ENCODE measurements at places on chromosomes 6 and 20.
A peak's percentile ranks its signal among the peaks of the same experiment; 100 is the strongest.

DNA sequence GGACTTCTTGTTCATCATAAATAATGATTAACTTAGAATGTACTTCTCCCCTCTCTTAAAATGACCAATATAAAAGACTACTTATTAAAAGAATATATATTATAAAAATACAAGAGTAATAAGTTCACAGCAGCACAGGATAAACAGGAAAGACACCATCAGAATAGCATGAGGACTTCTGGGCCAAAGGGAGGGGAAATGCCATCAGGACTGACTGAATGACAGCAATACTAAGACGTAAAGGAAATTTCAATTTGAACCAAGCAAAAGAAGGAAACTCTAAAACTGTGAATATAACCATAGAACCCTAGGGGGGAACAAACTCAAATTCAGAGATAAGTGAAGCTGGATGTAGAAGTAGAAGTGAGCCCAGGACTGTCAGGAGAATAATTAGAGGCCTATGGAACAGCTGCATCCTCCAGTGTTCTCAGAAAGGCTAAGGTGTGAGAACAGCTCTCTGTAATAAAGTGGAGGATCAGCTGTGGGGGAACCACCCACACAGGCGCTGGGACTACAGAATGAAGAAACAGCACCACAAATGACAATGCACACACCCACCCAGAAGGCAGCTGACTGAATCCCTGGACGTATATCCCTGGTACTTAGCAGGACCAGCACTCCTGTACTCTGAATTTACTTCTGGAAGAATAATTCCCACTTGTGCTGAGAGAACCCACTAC lies 37.8 kb downstream of the ZHX3 start:
- no peak for DNase-seq

- no peak for DNase-seq
Observed at GRCh38 chr6:43627008-43627825, 1.8 kb downstream of the GTPBP2 start.

DNA sequence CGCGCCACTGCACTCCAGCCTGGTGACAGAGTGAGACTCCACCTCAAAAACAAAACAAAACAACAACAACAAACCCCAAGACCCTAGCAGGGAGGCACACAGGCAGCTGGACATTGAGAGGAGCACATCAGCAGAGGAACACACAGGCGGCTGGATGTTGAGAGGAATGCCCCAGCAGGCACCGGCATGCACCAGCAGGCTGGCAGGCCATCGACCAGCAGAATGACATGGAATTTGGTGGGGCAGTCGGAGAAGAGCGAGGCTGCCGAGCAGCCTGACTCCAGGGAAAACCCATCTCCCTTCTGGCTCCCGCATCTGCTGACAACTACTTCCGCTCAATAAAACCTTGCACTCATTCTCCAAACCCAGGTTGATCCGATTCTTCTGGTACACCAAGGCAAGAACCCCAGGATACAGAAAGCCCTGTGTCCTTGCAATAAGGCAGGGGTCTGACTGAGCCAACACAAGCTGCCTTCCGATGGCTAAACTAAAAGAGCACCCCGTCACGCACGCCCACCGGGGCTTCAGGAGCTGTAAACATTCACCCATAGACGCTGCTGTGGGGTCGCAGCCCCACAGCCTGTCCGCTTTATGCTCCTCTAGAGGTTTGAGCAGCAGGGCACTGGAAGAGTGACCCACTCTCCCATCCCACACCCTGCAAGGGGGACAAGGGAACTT lies 60.2 kb downstream of the SLC22A23 start:
- no peak for DNase-seq

DNA sequence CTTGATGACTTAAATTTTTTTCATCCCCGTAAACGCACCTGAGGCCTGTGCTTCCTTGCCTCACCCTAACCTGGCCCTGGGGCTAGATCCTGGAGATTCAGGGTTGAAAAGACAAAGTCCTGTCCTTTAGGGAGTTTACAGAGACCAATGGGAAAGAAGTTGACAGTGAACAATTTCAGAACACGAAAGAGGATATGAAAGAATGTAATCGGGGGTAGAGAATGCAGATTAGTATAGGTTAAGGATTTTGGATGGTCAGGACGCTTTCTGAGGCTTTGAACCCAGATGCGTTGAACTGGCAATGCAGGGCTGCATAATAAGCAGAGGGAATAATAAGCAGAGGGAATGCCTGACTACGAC lies 1.7 kb upstream of the FBXO5 start:
- DNase-seq = no peak

DNA sequence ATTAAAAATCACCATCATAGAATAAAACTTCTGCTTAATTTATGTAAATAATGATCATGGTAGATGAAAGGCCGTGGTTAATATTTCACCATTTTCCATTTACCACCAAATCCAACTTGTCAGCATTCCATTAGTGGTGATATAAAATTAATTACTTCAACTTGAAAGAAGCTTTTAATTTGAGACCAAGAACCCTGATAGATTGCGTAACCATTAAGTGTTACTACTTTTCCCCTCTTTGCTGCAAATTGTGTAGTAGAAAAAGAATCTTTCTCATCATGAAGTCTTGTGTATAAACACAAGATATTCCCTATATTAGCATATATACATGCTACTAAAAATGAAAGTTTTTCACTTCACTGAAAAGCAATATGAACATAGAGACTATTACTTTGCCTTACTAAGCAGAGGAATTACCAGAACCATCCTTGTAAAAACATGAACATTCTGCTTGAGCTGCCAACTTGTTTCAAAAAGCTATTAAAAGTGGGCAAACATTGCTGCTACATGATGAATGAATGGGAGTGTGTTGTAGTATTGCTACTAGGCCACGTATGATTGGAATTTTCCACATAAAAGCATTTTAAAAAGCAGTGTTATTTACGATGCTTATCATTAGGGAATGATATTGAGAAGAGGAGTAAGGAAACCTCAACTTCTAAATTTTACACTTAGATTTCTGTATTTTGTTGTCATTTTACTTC lies 35.0 kb downstream of the STX11 start:
- DNase-seq = no peak

GRCh38 chr20:1555952-1556351 lies 1.6 kb downstream of the SIRPD start:
- no peak for DNase-seq

- DNase-seq = no peak
Observed at GRCh38 chr20:33083544-33084340, 4.3 kb downstream of the BPIFB4 start.

GRCh38 chr20:37886851-37887297 lies 16.1 kb upstream of the VSTM2L start:
- no peak for DNase-seq

- no peak for DNase-seq
Observed at GRCh38 chr6:20211941-20212391, 303 bp downstream of the MBOAT1 start.

- DNase-seq = no peak
Observed at GRCh38 chr6:119189498-119189897, 111.0 kb upstream of the FAM184A start.

GRCh38 chr6:42532038-42532669 lies 31.7 kb upstream of the UBR2 start:
- DNase-seq = peak; percentile 28

DNA sequence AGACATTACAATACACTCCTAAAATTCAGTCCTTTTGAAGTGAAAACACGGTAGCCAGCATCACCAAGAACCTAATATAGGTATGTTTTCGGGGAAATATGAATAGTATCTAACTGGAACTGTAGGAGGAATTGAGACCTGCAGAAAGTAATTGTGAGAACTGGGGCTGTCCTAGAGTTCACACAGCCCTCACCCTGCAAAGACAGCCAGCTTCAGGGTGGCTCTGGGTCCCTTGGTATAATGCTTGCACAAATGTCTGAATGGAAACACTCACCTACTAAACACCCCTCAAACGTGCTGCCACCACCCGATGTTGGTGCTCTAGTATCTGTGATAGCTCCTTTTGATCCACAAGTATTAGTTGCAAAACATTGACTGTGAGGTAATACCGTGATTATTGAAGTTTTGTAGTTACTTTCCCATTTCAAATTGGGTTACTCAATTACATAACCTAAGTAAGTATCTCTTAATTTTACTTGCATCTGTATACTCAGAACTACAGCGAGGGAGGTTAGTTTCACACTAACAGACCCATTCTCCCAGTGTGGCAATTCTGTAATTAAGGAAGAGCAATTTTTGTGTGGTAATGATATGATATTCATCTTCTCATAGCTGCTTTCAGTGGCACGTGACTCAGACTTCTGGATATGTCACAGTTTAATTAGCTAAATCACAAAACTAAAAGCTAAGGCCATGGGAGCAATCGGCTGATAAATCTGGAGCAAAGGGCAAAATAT lies 129.5 kb downstream of the INSM1 start:
- DNase-seq = no peak

GRCh38 chr6:41275489-41275888 lies 11.0 kb downstream of the TREM1 start:
- DNase-seq = no peak

DNA sequence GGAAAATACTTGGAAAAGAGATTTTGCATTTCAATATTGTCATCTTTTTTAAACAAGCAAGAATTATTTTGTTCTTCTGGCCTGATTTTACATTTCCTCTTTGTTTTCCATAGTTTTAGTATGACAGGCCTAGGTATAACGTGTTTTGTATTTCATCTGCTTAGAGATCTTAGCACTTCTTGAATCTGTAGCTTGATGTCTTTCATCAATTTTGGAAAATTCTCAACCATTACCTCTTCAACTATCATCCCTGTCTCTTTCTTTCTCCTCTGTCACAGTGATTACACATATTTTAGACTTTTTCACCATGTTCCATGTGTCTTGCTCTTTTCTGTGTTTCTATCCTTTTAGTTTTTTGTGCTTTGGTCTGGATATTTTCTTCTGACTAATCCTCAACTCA lies 67.2 kb upstream of the PHACTR1 start:
- DNase-seq = no peak

DNA sequence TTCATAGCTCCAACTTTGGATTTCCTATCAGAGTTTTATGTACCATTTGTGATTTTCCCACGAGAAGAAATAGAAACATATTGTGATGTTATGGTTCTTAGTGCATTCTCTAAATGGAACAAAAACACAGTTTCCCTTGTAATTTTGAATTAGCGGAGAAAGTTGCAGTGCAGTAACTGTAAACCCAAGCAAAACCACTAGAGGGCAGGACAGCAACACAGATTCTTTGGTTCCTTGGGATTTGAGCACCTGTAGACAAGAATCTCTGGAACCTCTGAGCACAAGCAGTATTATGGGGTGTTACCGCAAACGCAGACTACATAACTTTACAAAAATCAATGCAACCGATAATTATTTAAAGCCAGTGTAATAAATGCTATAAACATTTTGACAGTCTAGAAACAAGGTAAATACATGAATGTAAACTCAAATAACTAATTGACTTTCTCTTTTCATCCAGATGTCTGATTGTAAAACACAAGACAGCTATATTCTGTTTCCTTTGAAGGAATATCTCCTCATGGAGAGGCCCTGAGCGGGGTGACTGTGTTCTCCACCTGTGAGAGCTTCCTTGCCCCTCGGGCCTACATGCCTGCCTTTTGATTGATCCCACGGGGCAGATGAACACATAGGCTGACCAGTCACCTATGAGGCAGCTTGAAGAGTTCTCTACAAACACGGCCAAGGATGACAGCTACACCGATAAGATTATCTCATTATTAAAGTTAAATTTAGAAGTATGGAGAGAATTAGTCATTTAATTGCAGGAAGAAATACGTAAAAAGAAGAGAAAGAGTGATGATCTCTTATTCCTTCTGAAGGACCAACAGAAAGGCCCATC lies 67.5 kb upstream of the COL21A1 start:
- peak; percentile 20 for DNase-seq

GRCh38 chr6:18681832-18682503 lies 294.8 kb downstream of the RNF144B start:
- no peak for DNase-seq

DNA sequence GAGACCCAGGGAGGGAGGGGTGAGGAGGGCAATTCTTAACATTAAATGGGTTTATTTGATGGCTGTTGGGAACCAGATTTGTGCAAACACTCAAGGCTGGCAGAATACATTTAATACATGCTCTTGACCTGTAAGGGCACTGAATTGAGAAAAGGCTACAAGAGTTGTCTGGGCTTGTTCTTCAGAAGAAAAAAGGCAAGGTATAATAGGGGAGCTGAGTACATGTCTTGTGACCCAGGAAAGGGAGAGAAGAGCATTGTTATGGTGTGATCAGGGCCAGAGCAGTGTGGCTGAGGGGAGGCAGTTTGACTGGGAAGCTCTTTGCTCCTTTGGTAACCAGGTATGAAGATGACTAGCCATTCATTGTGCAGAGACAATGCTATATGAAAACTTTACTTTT lies 18.9 kb downstream of the KLHL31 start:
- DNase-seq = no peak

GRCh38 chr6:49666480-49666879 lies 29.8 kb upstream of the RHAG start:
- DNase-seq = no peak

- DNase-seq = no peak
Observed at GRCh38 chr6:142545147-142545546, 243.3 kb downstream of the ADGRG6 start.
